Upper lobe of right lung (tissue), 1 donor: ENCODE measurements at places on chromosomes 11 and 22. TPM values are rescaled to one million over a fixed set of nuclear protein-coding genes. Genes with fewer than 3 reads are reported as not detected.
A peak's percentile ranks its signal among the peaks of the same experiment; 100 is the strongest.

DNA sequence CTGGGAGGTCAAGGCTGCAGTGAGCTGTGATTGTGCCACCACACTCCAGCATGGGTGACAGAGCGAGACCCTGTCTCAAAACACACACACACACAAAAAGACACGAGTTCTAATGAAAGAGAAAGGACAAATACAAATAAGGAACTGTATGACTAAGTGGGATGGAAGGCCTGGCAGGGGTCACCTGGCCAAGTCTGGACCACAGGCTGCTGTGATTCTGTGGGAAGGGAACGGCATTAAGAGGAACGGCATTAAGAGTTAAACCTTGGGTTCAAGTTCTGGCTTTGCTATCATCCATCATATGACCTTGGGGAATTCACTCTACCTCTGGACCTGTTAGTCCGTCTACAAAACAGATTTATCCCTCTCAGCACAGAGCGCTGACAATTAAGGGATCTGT, 47.7 kb downstream of the LRFN4 start:
- H3K4me3 ChIP-seq = no peak overlapping the region
- no peak overlapping the region for H3K27ac ChIP-seq
- H3K36me3 ChIP-seq = no peaks in the 10 kb centered on the region

- no peak overlapping the region for H3K4me3 ChIP-seq
- H3K27ac ChIP-seq = no peak overlapping the region
- no peak for DNase-seq
- H3K4me1 ChIP-seq = no peaks in the 10 kb centered on the region
- no peaks in the 10 kb centered on the region for H3K36me3 ChIP-seq
- H3K27me3 ChIP-seq = no peaks in the 10 kb centered on the region
Measured at GRCh38 chr11:115085461-115086210, 407.3 kb downstream of the NXPE2 start.

DNA sequence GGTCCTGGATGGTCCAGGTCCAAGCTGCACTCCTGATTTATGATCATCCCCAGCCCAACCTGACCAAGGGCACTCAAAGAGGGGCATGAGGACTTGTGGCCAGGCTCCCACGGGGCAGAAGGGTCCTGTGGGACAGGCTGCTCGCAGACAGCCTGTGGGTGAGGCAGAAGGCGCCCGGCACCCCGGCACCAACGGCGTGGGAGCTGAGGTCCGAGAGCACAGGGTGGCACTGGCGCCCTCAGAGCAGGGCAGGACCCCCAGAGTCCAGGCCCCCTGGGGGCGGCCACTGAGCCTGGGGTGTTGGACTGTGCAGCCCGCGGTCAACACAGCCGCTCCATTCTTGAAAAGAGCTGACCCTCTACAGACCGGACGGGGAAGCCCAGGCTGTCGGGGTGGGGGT, 3.3 kb downstream of the IL17REL start:
- H3K4me1 ChIP-seq = no peaks in the 10 kb centered on the region
- peak; percentile 60 for DNase-seq
- no peak overlapping the region for H3K27ac ChIP-seq

- H3K4me1 ChIP-seq = peaks cover 82% of the 10 kb centered on the region
- DNase-seq = no peak
- no peaks in the 10 kb centered on the region for H3K36me3 ChIP-seq
Measured at GRCh38 chr11:35170503-35170902, 31.5 kb downstream of the CD44 start.

GRCh38 chr11:69437876-69438205, 43.6 kb upstream of the LINC01488 start:
- H3K27ac ChIP-seq = no peak overlapping the region
- DNase-seq = no peak
- peaks cover 15% of the 10 kb centered on the region for H3K4me1 ChIP-seq
- no peak overlapping the region for H3K4me3 ChIP-seq

DNA sequence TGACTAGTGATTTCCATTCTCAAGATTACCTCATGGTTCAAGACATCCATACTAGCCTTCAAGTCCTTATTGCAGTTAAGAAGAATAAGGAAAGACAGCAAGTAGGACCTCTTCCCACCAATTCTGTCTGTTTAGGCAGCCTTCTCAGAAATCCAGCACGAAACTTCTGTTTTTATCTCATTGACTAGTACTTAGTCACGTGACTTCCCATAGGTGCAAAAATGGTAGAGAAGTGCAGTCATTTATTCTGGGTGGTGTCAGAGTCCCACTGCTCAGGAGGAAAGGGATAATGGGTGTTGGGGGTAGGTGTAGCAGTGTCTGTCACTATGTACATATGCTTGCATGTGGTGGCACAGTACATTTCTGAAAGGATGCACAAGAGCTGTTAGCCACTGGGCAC, 57.7 kb upstream of the SORL1-AS1 start:
- no peak overlapping the region for H3K4me3 ChIP-seq
- H3K27me3 ChIP-seq = no peaks in the 10 kb centered on the region
- H3K27ac ChIP-seq = no peak overlapping the region
- DNase-seq = no peak

DNA sequence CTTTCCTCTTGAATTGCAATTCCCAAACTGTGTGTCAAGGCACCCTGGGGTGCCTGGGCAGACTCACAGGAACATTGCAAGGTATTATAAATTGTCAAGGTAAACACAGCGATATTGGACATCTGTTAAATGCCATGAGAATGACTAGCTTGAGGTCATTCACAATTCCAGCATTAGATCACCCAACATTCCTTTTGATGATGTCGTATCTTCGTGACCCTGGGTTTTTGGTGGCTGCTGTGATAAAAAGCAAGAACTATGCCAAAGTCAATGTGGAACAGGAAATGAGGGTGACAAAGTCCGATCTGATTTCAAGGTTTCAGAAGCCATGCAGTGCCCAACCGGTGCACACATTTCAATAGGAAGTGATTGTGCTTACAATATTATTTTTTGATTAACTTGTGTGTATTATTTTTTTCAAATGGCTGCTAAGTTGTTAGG, 458.4 kb downstream of the MIAT start:
- H3K27ac ChIP-seq = no peak overlapping the region
- H3K36me3 ChIP-seq = no peaks in the 10 kb centered on the region
- no peaks in the 10 kb centered on the region for H3K27me3 ChIP-seq
- no peaks in the 10 kb centered on the region for H3K4me1 ChIP-seq
- H3K4me3 ChIP-seq = no peak overlapping the region

DNA sequence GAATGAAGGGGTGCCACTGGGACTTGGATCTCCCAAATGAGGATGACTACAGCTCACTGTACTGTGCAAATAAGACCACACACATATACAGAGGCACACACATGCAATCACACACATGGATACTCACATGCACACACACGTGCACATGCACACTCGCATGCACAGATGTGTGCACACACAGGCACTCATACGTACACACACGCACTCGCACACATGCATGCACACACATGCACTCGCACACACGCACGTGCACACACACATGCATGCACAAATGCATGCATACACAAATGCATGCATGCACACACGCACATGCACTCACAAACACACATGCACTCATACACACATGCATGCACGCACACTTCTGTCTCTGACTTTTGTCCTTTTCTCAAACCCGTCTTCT, 36.0 kb downstream of the TECTA start:
- no peaks in the 10 kb centered on the region for H3K27me3 ChIP-seq
- no peak overlapping the region for H3K4me3 ChIP-seq
- no peaks in the 10 kb centered on the region for H3K4me1 ChIP-seq
- no peak overlapping the region for H3K27ac ChIP-seq

The TMA7B gene
- total RNA-seq = 0.69 TPM

The NXPE4 gene
- total RNA-seq = not detected

The PKDREJ gene
- total RNA-seq = not detected

The HEPHL1 gene
- not detected for total RNA-seq
